ENCODE measurements at places on chromosomes 7 and 10.

- no peak for DNase-seq
Measured at GRCh38 chr7:117682681-117683385, 190.4 kb downstream of the CTTNBP2 start.

DNA sequence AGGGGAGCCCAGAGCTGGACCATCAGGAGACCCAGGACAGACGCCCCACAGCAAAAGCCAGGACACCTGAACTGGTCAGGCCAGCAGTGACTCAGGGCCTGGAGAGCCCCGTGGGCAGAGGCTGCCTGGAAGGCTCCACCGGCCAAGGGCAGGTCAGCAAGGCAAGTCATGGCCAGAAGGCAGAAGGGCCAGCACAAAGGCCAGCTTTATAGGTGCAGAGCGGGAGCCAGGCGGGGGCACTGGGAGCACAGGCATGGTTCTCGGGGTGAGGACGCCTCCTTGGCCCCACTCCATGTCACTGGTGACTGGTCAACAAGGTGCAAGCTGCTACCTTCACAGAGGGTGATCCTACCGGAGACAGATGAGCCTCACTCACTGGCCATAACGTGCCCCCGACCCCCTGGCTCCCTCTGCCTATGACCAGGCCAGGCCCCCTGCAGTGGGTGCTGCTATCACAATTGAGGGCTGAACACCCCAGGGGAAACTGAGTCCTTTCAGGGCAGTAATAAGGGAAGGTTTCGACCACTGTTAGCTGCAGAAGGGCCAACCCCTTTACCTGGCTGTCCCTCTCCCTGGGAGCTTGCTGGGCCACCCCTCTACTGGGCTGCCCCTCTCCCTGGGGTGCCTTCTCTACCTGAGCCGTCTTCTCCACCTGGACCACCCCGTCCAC is 317.4 kb downstream of the PTPRN2 start:
- no peak for DNase-seq

DNA sequence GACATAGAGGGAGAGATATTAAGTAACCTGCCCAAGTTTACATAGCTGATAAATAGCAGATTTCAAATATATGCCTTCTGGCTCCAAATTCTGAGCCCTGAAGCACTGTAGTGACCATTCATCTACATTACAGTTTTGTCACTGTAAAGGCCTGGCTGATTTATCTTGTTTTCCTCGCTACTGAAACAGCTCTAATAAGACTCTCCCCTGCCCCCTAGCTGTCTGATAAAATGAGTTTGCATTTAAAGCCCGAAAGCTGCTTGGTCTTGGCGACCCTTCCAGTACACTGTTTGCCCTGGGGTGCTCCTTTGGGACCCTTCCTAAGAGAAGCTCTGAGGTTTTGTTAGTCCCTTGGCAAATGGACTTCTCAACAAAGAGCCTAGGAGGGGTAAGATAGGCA is 59.7 kb upstream of the RAB11FIP2 start:
- no peak for DNase-seq

- DNase-seq: no peak
Measured at GRCh38 chr10:80201608-80202141, 3.7 kb downstream of the ANXA11 start.

GRCh38 chr7:137774793-137775201 is 72.0 kb downstream of the DGKI start:
- DNase-seq: no peak

DNA sequence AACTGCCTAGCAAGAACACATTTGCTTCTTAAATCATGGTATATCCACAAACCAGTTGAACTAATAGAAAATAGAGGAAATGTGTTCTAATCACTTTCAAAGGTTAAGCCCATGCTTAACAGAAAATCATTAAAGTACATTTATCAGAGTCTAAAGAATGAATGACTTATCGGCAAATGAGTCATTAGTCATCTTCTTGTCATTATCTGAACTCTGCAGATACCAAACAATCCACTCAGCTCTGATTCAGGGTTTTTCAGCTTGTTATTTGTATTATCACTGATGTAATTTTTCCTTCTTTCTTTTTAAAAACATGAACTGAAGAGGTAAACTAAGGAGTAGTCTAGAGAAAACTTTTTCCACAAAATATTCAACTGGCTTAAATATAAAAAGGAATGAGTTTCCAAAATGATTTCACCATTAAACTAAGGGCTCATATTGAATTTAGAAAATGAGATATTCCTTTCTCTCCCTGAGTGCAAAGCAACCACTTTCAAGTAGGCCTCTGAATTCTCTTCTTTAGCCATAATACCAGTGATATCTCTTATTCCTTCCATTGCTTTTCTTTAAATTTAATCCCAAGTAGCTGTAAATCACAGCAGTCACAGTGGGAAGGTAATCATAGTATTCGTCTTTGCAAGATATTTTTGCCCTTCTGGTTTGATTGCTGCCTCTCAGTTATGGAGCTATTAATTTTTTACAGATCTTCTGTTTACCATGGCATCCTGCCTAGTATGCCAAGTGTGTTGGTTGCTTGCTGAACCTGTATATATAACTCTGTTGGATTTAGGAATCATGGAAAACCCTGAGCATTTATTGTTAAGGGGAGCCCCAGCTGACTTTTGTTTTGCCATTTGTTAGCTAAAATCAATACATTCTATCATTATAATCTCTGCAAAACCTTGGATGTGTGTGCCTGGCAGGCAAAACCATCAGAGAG is 125.1 kb downstream of the THSD7A start:
- no peak for DNase-seq

DNA sequence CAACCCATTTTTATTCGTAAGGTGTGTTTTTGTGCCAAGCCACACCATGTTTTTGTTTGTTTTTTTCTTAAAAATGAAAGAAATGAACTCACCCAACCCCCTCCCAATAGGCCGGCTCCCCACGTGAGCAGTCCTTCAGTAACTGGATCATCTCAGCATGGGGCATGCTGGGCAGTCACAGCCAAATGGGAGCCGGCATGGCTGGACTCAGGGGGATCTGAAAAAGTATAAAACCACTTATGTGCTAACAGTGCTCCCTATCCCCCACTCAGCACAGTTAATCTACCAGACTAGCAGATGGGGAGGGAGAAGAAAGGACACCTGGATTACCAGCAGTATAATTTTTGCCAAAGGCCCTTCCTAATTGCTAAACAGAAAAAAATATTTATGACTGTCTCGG is 39.3 kb downstream of the BAZ1B start:
- DNase-seq: no peak

- DNase-seq: no peak
Measured at GRCh38 chr10:23966504-23967051, 242.4 kb upstream of the KIAA1217 start.

DNA sequence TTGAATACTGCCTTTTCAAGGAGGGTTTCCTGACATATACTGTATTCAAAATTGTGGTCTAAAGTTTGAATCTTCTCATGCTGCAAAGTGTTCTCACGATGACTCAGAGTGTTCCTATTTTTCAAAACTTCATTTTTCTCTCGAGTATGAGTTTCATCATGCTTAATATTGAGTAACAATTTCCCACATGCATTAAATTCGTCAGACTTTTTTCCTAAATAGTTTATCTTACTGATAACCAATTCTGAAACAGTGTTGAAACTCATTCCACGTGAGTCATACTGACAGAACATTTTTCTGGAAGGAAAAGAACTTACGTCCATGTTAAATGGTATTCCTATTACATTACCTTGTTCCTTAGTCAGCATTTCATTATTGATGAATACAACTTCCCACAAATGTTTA is 44.1 kb downstream of the ZNF33B start:
- DNase-seq: no peak

DNA sequence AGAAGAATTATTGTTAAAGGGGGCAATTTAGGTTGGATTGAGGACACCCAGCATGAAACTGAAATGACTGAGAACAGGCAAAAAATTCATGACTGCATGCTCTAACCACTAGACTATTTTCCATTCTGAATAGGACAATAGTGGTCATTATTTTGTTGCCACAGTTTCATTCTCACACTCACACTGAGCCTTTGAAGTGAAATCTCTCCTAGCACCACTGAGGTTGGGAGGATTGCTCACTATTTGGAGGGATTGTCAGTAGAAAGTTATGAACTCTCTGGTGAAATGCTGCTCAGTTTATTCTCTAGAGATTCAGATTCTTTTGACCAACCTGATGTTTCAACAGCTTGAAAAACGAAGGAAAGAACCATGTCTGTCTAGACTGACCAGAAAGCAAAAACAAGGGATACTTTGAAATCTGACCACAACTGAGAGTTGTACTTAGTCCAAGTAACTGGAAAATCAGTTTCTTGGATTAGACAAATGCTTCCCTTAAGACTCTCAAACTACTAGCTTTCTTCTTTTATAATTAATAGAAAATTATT is 191.2 kb downstream of the DYNC1I1 start:
- DNase-seq: no peak

- no peak for DNase-seq
Measured at GRCh38 chr7:114818501-114818900, 103.4 kb upstream of the MDFIC start.

DNA sequence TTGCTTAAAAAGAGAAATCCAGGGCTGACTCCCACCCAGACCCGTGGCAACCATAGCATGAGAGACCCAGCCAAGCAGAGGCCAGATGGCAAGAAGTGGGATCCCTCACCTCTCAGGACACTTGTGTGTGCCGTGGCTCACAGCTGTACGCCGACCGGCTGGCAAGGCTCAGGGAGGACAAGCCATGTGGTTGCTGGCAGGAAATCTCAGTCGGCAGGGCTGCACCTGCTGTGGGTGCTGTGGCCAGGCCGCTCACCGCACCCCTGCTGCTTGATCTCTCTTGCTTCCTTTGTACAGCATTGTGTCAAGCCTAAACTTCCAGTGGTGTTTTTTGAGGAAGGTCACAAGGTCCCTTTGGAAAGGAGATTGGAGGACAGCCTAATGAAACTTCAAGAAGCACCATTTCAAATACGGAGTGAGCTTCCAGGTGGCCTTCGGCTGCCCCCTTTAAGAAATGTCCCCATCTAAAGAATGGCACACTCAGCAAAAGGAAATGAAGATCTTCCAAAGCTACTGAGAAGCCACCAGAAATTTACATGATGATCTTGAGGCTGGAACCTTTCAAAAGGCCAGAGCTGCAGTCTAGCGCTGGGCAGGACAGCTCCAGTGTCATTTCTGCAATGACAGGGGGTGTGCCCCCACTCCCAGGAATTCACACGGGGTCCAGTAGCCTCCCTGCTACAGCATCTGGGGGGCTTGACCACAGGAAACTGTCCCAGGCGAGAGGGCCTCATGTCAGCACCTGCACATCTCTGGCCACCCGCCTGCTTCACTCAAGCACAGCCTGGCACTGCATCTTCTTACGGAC is 409.0 kb upstream of the MGMT start:
- DNase-seq: no peak

DNA sequence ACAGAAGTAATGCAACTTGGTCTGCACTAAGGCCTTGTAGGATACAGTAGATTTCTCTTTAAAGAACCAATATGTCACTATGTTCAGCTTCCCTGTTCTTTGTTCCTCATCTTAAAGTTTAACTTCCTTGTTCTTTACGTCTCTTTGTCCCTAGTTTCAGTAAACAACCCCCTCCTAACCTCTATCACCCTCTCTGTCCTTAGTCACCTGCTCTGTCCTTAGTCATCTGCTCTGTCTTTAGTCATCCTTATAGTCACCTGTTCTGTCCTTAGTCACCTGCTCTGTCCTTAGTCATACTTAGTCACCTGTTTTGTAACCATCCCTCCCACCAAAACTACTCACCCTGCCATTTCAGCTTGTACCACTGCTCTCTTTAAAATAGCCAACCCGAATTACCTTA is 144.6 kb upstream of the TMEM106B start:
- no peak for DNase-seq

- no peak for DNase-seq
Measured at GRCh38 chr7:29478226-29478625, 85.4 kb upstream of the PRR15 start.

DNA sequence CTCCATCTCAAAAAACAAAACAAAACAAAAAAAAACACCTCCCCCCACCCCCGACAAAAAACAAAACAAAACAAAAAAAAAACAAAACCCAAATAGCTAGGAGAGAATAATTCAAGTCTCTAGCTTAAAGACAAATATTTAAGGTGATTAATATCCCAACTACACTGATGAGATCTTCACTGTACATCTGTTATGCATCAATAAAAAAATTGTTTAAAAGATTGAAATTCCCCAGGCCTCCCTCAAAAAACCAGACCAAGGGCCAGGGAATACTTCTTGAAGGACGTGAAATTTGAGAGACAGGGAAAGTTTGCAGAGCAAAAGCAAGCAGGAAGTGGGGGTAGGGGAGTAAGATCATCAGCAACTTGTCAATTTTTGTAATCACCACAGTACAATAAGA is 232.6 kb downstream of the REEP3 start:
- DNase-seq: no peak

GRCh38 chr10:91198781-91199180 is 21.7 kb upstream of the PCGF5 start:
- no peak for DNase-seq

DNA sequence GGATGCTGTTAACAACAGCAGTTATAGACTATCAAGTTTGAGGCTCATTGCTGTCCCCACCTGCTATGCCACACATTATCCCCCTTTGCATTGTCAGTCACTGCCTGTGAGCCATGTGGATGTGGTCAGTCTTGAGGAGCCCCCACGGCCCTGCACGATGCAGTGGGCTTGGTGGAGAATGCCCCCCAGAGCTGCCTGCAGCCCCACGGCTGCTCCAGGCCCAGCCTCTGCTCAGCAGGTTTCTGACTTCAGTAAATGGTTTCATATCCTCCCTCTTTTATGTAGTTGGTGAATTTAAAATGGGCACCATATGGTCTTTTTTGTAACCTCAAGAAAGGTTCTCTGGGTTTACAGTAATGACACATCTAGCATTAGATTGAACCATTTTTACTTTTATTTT is 164.1 kb downstream of the EBF3 start:
- DNase-seq: no peak

Data from T-helper 22 cell (primary cell).